NCI-H1417 treated with DMSO at 0.1 percent for 48 hours (cell line): ENCODE measurements at places on chromosomes 5 and 9.

GRCh38 chr5:163564321-163564938, 59.0 kb downstream of the MAT2B start:
- no peak for DNase-seq

DNA sequence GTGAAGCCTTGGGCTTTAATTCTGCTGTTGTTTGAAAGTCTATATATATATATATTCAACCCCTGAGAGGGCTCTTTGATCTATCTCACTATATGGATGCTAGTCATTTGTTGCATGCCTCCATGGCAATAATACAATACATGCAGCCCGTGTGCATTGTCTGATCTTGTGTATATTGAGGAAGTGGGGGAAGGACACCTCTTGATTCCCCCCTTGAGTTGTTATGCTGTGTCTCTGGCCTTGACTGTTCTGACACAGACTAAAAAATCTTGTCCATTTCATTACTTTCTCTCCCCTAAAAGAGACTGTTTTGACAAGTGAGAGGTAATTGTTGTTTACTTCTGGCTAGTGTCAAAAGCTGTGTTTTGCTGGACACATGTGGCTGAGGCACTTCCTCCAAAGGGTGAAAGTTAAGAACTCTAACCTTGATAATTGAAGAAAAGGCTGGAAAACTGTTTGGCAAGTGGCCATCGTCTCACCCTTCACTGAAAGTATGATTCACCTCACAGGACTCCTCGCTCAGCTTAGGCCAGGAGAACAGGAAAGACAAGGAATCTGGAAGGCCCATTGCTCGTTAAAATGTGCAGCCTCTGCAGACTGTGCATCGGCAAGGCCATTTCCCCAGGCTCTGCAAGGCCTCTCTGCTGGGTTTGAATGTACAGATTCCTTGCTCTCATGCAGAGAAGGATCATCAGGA, 304.0 kb downstream of the PRELID2 start:
- no peak for DNase-seq

DNA sequence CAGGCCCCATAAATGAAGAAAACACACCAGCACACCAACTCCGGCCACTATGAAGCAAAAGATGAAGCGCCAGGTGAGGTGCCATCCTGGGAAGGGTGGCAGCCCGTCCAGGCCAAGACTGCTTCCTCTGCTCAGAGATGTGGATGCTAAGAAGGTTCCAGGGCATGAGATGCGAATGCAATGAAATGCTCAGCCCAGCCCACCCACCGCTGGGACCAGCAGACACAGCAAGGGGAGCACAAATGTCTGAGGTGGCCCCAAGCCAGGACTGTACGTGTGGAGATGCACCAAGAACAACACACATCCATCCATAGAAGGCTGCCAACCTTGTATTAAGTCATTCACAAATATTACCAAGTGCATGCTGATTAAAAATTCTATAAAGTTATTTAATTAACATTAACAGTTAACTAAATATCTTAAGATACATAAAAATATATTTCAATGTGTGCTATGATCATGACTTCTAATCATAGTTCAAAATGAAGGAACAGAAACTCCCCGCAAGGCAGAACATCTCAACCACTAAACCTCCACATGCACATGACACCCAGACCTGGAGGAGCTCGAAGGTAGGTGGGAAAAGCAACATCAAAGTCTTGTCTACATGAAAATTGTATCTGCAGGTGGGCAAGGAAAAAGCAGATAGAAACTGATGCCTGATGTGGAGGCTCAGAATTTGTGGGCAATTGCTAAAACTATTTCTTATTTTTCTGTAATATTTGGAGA, 43.7 kb downstream of the BICD2 start:
- DNase-seq, result no peak

DNA sequence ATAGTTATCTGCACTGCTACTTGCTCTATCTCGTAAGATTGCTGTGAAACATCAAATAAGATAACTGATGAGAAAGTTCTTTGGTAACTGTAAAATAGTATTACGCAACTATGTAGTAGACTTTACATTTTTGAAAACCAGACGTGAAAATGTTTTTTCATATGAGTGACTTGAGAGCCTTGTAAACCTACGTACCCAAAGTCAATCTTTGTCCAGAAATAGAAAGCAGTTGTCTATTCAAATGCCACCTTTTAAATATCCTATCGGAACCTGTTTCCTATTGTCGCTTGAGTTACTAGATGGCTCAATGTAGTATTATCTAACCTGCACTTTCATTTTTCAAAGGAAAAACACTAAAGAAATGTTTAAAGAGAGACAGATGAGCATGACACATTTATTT, 1.6 kb downstream of the FNIP1 start:
- DNase-seq, result no peak

GRCh38 chr5:124630767-124631704, 115.4 kb downstream of the ZNF608 start:
- DNase-seq, result no peak

- no peak for DNase-seq
These were observed 43.3 kb downstream of the ANKRD33B start for GRCh38 chr5:10607023-10607665.

DNA sequence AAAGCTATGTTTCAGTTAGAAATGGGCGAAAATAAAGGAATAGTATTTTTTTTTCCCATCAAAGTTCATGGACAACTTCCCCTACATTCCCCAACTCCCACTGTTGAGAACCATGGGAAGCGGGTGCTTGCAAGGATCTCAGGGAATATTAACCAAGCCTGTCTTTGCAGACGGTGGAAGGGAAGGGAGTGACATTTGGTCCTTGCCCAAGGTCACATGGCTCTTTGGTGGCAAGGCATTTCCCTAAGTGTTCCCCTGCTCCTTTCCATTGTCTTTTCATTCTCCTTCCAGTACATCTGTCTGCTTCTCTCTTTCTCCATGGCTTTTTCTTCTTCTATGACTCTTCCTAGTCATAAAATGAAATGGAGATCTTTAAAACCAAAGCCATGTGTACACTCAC, 19.0 kb downstream of the C9orf57 start:
- DNase-seq, result no peak

DNA sequence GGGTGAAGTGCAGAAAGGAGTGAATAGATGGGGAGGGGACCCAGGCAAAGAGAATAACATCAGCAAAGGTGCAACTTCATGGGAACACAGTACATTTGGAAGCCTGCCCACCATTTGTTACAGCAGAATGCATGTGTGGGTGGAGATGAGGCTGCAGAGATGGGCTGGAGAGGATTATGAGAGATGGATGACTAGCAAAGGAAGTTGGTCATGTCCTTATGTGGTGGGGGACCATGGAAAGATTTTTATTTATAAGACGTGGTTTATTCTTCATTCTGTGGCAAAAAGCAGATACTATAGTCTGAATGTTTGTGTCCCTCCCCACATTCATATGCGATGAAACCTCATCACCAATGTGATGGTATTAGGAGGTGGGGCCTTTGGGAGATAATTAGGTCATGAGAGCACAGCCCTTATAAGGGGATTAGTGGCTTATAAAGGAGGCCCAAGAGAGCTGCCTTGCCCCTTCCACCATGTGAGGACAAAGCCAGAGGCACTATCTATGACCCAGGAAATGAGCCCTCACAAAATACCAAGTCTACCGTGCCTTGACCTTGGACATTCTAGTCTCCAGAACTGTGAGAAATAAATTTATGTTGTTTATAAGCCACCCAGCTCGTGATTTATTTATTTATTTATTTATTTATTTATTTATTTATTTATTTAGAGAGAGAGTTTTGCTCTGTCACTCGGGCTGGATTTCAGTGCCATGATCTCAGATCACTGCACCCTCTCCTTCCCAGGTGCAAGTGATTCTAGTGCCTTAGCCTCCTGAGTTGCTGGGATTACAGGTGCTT, 483.7 kb downstream of the RAB3C start:
- no peak for DNase-seq

- DNase-seq, result no peak
These were observed 32.3 kb downstream of the HK3 start for GRCh38 chr5:176866707-176867310.

DNA sequence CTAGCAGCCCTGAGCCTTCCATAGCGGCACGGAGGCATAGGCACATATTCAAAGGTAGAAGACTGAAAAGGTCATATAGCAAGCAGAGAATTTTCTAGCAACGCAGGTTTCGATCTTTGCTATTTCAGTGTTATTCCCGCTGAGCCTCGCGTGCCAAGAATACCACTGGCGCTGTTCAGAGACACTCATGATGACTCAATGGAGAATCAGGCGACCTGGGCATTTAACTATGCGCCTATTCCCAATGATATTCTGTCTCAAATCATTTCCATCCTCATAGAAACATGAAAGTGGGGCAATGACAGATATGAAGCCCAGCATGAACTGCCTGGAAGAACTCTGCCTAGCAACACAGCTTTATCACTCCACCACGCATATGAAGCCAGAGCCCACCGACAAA, 59.9 kb downstream of the EFNA5 start:
- no peak for DNase-seq

DNA sequence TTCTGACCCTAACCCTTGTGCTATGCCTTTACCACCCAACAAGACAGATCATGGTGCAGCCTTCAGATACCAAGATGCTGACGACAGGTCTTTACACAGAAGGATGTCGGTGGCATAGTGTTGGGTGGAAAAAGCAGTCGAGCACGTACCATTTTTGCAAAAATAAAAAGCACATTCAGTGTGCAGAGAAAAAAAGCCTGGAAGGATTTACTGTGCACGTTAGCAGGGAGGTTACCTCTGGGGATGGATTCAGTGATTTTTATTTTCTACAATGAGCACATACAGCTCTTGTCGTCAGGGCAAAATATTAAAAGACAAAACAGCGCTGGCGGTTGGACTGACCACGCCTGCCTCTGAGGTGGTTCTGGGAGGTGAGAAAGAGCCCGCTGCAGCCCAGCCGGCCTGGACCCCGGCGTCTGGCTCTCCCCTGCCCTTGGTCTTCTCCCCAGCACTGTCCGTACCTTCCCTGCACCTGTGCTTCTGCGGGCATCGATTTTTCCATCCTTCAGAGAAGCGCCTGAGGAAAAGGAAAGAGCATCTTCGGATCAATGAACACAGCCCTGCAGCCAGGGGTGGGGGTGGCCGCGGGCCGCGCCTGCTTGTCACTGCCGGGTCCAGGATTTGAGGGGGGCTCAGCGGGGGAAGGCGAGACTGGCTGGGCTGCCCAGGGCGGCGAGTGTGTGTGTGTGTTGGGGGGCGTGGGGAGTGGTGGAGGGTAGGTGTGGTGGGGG, 200.0 kb upstream of the IER5L start:
- DNase-seq, result no peak

- no peak for DNase-seq
These were observed 86.7 kb upstream of the NFIB start for GRCh38 chr9:14400658-14400995.

- no peak for DNase-seq
These were observed 29.1 kb upstream of the PLCXD3 start for GRCh38 chr5:41539454-41539853.

- peak; percentile 54 for DNase-seq
These were observed 124.9 kb downstream of the SPOCK1 start for GRCh38 chr5:137374110-137374714.

- DNase-seq, result no peak
These were observed 5.3 kb upstream of the DAB2IP start for GRCh38 chr9:121645853-121646807.

- no peak for DNase-seq
These were observed 381.5 kb upstream of the MPDZ start for GRCh38 chr9:13661014-13661413.

GRCh38 chr5:96247097-96247701, 185.8 kb downstream of the PCSK1 start:
- DNase-seq, result no peak

GRCh38 chr9:13397661-13398060, 118.2 kb upstream of the MPDZ start:
- no peak for DNase-seq

DNA sequence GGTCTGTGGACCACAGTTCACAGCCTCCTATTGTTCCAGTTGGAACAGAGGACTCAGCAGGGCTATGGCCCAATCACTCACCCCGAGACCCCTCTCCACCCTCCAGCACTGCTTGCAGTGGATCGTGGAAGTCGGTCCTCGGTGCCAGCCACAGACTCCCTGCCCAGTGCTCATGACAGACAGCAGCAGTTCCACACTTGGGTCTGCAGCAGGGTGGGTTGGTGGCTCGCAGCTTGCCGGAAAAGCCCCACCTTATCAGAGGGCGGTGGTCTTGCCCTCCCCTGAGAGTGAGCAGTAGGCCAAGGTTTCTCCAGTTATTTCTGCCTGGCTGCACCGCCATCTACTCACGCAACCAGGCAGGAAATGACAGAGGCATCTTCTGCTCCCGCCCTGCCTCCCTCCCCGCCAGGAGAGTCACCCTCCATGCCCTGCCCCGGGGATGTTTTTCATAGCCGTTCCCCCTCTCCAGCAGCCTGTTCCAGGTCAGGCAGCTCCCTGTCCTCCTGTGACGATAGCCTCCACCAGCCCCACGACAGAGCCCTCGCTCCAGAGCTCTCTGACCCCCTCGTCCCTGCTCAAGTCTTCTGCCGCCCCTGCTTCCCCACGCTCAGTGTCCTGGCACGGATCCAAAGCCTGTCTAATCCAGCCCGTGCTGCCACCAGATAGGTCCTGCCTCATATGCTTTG, 34.5 kb downstream of the UNC5A start:
- DNase-seq, result no peak

GRCh38 chr5:95244479-95244878, 40.4 kb downstream of the MCTP1 start:
- no peak for DNase-seq

DNA sequence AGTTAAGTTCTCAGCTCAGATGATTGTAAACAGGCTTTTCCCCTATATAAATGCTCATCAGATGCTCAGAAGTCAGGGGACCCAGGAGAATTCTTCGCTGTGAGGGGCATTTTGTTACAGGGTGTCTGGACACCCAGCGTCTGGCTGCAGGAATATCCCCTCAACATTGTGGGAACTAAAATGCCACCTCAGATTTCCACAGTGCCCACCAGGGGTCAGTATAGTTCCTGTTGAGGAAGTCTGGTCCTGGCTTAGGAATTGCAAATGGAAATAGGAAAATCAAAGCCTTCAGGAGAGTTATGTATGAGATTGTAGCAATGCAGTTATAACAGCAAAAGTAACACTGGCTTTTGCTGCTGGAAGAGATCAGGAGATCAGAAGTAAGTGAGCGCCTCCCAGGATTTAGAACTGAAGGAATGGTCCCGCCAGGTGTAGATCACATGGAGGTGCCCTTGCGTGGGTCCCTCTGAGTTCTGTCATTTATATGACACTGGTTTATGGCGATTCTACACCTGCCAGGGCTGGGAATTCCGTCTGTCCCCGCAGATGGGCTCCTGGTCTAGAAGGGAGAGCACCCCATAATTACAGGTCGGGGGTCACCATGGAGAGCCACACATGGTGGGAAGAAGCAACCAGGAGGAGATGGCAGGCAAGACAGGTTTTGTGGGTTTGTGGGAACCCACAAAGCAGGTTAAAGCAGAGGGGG, 47.1 kb upstream of the CTSL start:
- DNase-seq, result no peak

GRCh38 chr5:87079219-87079618, 188.5 kb upstream of the RASA1 start:
- no peak for DNase-seq

GRCh38 chr9:6845880-6846279, 88.1 kb downstream of the KDM4C start:
- DNase-seq, result no peak

DNA sequence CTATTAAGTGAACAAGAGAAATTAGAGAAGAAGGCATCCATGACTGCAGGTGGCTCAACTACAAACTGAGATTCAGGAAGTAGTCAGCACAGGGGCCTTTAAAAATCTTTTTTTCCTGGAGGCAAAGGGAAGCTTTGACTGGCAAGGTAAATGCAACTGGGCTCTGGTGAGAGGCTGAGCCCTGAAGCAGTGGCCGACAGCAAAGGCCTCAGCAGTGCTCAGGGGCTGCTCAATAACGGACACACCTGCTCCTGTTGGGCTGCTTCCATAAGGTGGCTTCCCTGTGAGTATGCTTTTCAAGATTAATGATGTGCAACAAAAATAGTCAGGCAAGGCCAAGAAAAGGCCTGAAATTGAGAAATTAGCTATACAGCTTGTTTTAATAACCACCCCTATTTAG, 134.2 kb upstream of the RGMB start:
- DNase-seq, result no peak
